Endodermal cell (in vitro differentiated cells): ENCODE measurements at places on chromosomes 6 and 20. TPM values are rescaled to one million over a fixed set of nuclear protein-coding genes. Genes with fewer than 3 reads are reported as not detected.

NINL gene
- 70.9 to 105 TPM (median 101 TPM) in 3 replicates for total RNA-seq

C20orf173 gene
- total RNA-seq = not detected in 2 replicates

MGME1 gene
- total RNA-seq = 23.5 to 36.7 TPM (median 35.7 TPM) in 3 replicates

ROS1 gene
- total RNA-seq = not detected in 3 replicates

PTCRA gene
- total RNA-seq = not detected in 2 replicates

CRIP3 gene
- total RNA-seq = 11.2 to 19.3 TPM (median 16.1 TPM) in 3 replicates

INSM1 gene
- total RNA-seq = 0.21 to 0.73 TPM (median 0.57 TPM) in 3 replicates

LY6G6F gene
- not detected in 3 replicates for total RNA-seq

MAK gene
- total RNA-seq = 0.18 to 0.33 TPM (median 0.32 TPM) in 3 replicates

SLC22A16 gene
- not detected in 2 replicates for total RNA-seq

OR2H2 gene
- total RNA-seq = not detected in 3 replicates

ABHD16A gene
- 38.3 to 42.3 TPM (median 39.2 TPM) in 3 replicates for total RNA-seq

MEI4 gene
- total RNA-seq = 0.45 and 0.62 TPM in 2 replicates

COL9A1 gene
- 8.5 to 10.9 TPM (median 10.0 TPM) in 3 replicates for total RNA-seq

HEY2 gene
- 4.3 and 5.2 TPM in 2 replicates for total RNA-seq

HLA-C gene
- 335 to 442 TPM (median 442 TPM) in 3 replicates for total RNA-seq

GPR63 gene
- total RNA-seq = 5.0 to 9.3 TPM (median 8.5 TPM) in 3 replicates

GABRR1 gene
- total RNA-seq = 0.46 and 0.47 TPM in 2 replicates

UBD gene
- total RNA-seq = not detected in 3 replicates

CCHCR1 gene
- 39.7 to 73.6 TPM (median 73.3 TPM) in 3 replicates for total RNA-seq

SLC29A1 gene
- total RNA-seq = 127 to 159 TPM (median 155 TPM) in 3 replicates

ECT2L gene
- not detected in 2 replicates for total RNA-seq

RAD21L1 gene
- 1.3 to 1.4 TPM in 2 of 3 replicates, not detected in the other for total RNA-seq

NKAIN2 gene
- total RNA-seq = 1.8 TPM in 1 of 2 replicates, not detected in the other

TNF gene
- not detected in 2 replicates for total RNA-seq

OR2J3 gene
- not detected in 2 replicates for total RNA-seq

CBFA2T2 gene
- total RNA-seq = 26.8 to 33.3 TPM (median 29.3 TPM) in 3 replicates
